NCI-H1105 (cell line): ENCODE measurements at places on chromosomes 5 and 9.
A peak's percentile ranks its signal among the peaks of the same experiment; 100 is the strongest.

- DNase-seq, result no peak
Observed at GRCh38 chr5:1737790-1738405, 61.7 kb downstream of the MRPL36 start.

GRCh38 chr5:158783382-158783781 is 316.3 kb downstream of the EBF1 start:
- DNase-seq, result no peak

GRCh38 chr5:58064801-58065200 is 395.1 kb downstream of the PLK2 start:
- peak; percentile 44 for DNase-seq

- DNase-seq, result no peak
Observed at GRCh38 chr5:11803436-11803835, 100.8 kb downstream of the CTNND2 start.

DNA sequence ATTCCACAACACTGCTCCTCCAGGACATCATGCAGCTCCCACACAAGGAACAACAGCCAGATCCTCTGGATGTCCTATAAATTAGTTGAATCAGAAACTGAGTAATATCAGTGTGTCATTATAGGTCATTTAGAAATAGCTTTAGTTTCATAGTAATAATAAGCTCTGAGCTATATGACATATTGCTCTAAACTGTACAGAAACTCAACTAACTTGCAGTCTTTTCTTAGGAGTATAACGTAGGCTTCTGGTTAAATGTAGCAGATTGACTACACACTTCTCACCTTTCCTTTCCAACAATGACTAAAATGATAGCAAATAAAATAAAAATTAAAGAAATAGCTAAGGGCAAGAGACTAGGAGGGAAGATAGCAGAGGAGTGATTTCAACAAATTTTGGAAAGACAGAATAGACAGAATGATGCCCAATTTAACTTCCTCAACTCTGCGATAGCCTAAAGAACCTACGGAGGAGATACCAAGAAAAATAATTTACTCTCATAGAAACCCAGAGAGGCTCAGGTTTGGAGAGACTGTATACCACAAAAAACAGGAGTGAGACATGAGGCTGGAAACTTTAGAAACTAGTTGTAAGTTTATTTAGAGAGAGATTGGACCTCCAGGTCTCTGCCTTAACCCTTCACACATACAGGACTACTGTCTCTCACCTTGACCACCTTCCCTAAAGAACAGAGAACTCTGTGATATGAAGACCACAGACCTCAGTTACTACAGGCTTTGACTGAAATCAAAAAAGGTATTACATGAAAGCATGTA is 193.7 kb downstream of the TSSK1B start:
- no peak for DNase-seq

DNA sequence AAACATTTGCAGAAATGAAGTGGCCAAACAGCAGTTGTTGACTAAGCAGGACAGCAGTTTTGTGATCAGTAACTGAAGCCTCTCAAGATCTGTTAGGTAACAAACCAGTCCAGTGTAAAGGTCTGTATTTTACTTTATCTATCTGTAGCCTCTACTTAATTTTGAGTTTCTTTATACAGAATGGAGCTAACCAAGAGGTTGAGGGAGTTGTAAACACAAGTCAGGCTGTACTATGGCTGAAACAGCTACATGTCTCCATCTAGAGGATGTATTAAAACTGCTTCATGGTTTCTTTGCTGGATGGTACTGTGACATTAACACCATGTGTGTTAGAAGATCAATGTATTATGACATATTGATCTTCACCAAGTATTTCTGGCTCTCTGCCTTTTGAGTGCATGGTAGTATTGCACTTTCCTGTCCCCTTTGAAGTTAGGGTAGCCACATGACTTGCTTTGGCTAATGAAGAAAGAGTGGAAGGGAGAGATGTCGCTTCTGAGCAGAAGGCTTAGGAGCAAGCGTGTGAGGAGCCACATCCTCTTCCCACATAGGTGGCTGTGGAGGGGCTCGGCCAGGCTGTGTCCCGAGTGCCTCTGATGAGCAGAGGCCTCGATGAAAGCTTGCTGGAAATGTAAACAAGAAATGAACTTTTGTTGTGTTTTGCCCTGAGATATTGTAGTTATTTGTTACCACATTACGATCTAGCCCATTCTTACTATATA is 105.6 kb upstream of the PCA3 start:
- no peak for DNase-seq

DNA sequence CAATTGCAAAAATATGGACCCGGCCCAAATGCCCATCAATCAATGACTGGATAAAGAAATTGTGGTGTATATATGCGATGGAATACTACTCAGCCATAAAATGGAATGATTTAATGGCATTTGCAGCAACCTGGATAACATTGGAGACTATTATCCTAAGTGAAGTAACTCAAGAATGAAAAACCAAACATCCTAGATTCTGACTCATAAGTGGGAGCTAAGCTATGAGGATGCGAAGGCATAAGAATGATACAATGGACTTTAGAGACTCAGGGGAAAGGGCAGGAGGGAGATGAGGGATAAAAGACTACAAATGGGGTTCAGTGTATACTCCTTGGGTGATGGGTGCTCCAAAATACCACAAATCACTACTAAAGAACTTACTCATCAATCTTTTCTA is 247.6 kb upstream of the FBXL7 start:
- no peak for DNase-seq

- no peak for DNase-seq
Observed at GRCh38 chr5:160843240-160843639, 8.8 kb downstream of the ATP10B start.

- DNase-seq, result no peak
Observed at GRCh38 chr5:103211576-103212561, 46.7 kb upstream of the MACIR start.

- DNase-seq, result no peak
Observed at GRCh38 chr5:139251281-139251687, 42.3 kb upstream of the MATR3 start.

- DNase-seq, result no peak
Observed at GRCh38 chr5:32504329-32504988, 59.9 kb upstream of the ZFR start.

DNA sequence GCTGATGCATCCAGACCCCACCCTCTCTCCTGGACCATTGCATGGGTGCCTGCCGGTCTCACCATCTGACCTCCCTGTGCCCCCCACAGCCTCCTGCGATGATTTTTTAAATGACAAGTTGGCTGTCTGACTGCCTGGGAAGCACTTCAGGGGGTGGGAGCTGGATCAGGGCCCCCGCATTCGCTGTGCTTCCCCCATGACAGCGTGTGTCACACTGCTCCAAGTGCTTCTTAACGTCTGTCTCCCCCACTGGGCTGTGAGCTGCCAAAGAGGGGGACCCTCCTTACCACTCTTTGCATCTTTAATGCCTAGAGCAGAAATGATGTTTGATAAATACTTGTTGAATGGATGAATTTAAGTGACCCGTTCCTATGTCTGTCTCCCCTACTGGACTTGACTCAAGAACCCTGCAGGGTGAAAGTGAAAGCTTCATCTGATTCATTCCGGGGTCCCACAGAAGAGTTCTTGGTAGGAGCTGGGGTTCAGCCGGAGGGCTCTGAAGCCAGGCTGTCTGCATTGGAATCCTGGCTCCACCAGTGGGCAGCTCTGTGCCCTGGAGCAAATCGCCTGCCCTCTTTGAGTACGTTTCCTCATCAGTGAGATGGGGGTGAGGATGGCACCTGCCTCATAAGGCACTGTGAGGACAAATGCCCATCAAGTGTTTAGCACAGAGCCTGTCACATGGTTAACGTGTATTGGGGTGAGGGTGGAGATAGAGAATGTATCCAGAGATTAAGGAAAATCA is 7.6 kb upstream of the EGR1 start:
- DNase-seq, result no peak

GRCh38 chr9:5813824-5814223 is 19.1 kb downstream of the ERMP1 start:
- DNase-seq, result no peak

DNA sequence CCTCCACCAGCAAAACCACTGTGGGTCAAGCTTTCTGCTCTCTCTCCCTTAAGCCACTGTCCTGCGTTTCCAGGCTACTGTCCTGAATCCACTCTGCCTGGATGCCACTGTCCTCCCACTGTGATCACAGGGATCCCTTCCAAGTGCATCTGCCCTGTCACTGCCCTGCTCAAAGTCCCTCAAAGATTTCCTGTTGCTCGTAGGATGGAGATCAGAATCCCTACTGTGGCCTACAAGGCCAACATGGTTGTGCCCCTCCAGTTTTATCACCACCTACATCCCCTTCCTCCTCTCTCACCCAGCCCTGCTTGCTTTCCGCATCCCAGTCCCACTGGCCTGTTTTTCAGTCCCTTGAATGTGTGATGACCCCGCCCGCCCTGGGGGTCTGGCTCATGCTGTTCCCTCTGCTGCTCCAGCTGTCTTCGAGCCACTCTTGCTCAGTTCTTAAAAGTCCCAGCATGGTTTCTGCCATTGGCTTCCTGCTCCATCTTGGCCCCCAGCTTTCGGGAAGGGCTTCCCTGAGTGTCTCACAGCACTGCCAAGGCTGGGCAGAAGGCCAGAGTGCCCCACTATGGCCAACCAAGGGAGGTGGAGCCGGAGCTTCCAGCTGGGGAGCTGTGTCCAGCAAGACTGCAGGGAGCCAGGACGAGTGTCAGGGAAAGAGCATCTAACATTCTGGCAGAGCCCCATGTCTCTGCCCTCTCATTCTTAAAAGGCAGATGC is 12.9 kb upstream of the FRRS1L start:
- no peak for DNase-seq

GRCh38 chr9:133250741-133251170 is 24.2 kb downstream of the ABO start:
- no peak for DNase-seq

DNA sequence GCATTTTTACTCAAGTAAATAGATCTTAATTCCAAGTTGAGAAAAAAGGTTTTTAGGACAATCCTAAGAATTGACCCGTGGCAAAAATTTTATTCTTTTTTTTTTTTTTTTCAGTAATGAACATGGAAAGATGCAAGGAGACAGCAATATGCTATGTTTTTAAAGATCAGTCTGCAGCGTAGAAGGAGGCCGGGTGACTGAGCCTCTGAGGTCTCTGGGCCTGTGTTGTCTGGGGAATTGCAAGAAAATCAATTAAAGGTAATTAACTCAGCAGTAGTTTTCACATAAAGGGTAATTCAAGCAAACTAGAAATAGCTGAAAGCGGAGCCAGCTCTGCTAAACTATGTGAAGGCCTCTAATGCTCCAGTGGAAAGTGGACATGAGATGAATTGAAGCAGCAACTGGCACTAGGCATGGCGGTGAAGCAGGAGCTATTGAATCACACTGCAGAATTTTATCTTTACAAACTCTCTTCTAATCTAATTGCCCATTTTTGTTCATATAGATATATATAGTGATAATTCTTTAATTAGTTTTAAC is 285.2 kb upstream of the ITGA1 start:
- DNase-seq, result peak; percentile 75

GRCh38 chr9:17491780-17492179 is 87.1 kb upstream of the SH3GL2 start:
- DNase-seq, result no peak

GRCh38 chr5:132067451-132067850 is 6.1 kb upstream of the CSF2 start:
- DNase-seq, result no peak

DNA sequence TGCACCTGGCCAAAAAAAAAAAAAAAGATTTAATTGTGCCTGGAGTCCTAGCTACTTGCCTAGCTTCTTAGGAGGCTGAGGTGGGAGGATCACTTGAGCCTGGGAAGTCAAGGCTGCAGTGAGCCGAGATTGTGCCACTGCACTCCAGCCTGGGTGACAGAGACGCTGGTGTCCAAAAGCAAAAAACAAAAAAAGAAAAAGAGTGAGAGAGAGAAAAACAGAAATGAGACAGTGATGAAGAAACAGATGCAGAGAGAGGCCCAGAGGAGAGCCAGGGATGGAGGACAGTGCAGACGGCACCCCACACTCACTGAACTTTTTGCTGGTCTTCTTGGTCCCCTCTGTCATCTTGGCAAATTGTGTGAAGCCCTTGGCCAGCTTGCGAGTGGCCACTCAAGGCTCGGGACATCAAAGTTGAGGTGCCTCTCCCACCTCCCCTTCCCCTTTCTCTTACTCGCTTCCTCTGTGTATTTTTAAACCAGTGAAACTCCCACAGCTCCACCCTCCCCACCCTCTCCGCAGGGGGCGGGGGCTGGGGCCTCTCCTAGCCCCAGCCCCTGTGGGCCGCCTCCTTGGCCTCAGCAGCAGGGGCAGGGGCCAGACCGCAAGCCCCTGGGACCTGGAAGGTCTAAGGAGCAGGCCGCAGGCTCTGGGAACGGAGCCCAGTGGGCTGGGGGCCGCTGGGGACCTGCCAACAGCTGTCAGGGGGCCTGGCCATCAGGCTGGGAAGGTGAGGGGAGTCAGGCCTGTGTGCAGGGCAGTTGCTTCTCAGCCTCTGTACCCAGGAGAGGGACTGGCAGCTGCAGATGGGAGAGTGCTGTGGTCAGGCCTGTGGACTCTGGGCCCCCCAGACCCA is at the start of gene SH2D3C:
Gene SH2D3C (minus strand): TSS at position 387 of the 856 bp plus-strand sequence. CDS start 39 bp downstream, at position 348.
- DNase-seq, result no peak

GRCh38 chr5:119378075-119378700 is 22.4 kb downstream of the TNFAIP8 start:
- DNase-seq, result no peak

GRCh38 chr5:68381909-68382308 is 166.4 kb downstream of the PIK3R1 start:
- no peak for DNase-seq

- DNase-seq, result no peak
Observed at GRCh38 chr9:121842612-121842978, 191.2 kb downstream of the DAB2IP start.
